Natural killer cell treated with Interleukin-12 subunit alpha and Interleukin-12 subunit beta and Interleukin-15 and Interleukin-18, amount 100 ng/mL, for 72 hours (primary cell): ENCODE measurements at places on chromosomes 6 and 20. TPM values are rescaled to one million over a fixed set of nuclear protein-coding genes. Genes with fewer than 3 reads are reported as not detected.
A peak's percentile ranks its signal among the peaks of the same experiment; 100 is the strongest.

DNA sequence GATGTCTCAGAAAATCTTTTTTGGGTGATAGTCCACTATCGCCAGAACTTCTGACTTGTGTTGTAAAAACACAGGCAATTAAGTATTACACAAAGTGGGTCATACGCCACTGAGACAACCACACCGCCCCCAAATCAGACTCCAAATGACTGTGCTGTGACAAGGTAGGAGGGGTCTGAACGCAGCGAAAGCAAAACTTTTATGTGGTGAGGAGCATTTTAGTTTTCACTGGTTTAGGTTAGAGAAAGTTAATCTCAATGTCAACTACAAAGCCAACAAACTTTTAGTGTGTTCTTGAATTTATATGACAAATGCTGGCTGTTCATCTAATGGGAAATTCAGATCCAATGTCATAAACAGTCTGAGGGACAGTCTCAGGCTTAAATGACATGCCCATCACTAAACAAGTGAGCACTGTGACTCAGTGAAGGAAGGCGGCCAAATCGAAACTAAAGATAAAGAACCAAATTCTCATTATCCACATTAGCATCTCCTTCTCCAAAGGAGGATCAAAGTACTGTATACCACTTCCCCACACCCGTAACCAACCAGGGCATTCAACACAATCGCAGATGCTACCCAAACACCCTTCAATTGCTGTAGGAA, 186.7 kb downstream of the GJA10 start:
- peaks cover 53% of the 10 kb centered on the region for H3K4me1 ChIP-seq
- DNase-seq = peak; percentile 88
- H3K27me3 ChIP-seq = peaks cover 15% of the 10 kb centered on the region

GRCh38 chr20:13515291-13515690, 123.4 kb downstream of the TASP1 start:
- peaks cover 2% of the 10 kb centered on the region for H3K4me1 ChIP-seq
- H3K36me3 ChIP-seq = peaks cover 21% of the 10 kb centered on the region
- DNase-seq = no peak
- H3K27me3 ChIP-seq = no peaks in the 10 kb centered on the region

GRCh38 chr6:165484178-165484889, 174.9 kb upstream of the C6orf118 start:
- no peaks in the 10 kb centered on the region for H3K36me3 ChIP-seq
- H3K4me1 ChIP-seq = no peaks in the 10 kb centered on the region
- no peaks in the 10 kb centered on the region for H3K27me3 ChIP-seq
- no peak overlapping the region for H3K27ac ChIP-seq
- no peak for DNase-seq

GRCh38 chr20:19449051-19449450, 236.6 kb downstream of the SLC24A3 start:
- DNase-seq = no peak
- H3K4me1 ChIP-seq = peaks cover 23% of the 10 kb centered on the region
- H3K36me3 ChIP-seq = no peaks in the 10 kb centered on the region
- peaks cover 4% of the 10 kb centered on the region for H3K27me3 ChIP-seq
- H3K27ac ChIP-seq = no peak overlapping the region

- no peak overlapping the region for H3K27ac ChIP-seq
- H3K4me1 ChIP-seq = no peaks in the 10 kb centered on the region
- no peak overlapping the region for H3K4me3 ChIP-seq
- no peaks in the 10 kb centered on the region for H3K36me3 ChIP-seq
Measured at GRCh38 chr6:167501831-167502385, 177.0 kb downstream of the TTLL2 start.

GRCh38 chr6:28410767-28411166, 11.2 kb upstream of the ZSCAN12 start:
- peaks cover 8% of the 10 kb centered on the region for H3K4me1 ChIP-seq
- H3K36me3 ChIP-seq = no peaks in the 10 kb centered on the region
- no peak overlapping the region for H3K4me3 ChIP-seq
- no peak overlapping the region for H3K27ac ChIP-seq
- peaks cover 53% of the 10 kb centered on the region for H3K27me3 ChIP-seq

- peak overlapping the region; percentile 89 for H3K27ac ChIP-seq
- no peaks in the 10 kb centered on the region for H3K36me3 ChIP-seq
- no peak overlapping the region for H3K4me3 ChIP-seq
- H3K4me1 ChIP-seq = peaks cover 35% of the 10 kb centered on the region
- no peak for DNase-seq
Measured at GRCh38 chr6:37488476-37488875, 11.2 kb downstream of the CCDC167 start.

DNA sequence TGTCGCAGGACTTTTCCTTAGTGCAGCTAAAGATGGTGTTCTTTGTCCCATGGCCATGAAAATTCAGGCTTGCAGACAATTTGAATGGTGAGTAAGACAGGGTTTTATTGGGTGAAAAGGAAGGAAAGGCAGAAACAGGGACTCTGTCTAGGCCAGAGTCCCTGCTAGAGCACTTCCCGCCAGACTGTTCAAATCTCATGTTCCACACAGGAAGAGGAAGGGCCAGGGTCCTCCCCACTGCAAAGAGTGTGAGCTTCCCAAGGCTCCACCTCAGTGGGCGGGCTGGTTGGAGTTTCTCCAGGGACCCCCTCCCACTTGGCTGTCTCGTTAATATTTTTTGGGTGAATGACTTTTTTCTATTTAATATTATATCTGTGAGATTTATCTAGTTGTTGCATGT, 29.0 kb downstream of the COL19A1 start:
- no peaks in the 10 kb centered on the region for H3K4me1 ChIP-seq
- no peak overlapping the region for H3K4me3 ChIP-seq
- H3K36me3 ChIP-seq = no peaks in the 10 kb centered on the region
- H3K27ac ChIP-seq = no peak overlapping the region
- DNase-seq = no peak

DNA sequence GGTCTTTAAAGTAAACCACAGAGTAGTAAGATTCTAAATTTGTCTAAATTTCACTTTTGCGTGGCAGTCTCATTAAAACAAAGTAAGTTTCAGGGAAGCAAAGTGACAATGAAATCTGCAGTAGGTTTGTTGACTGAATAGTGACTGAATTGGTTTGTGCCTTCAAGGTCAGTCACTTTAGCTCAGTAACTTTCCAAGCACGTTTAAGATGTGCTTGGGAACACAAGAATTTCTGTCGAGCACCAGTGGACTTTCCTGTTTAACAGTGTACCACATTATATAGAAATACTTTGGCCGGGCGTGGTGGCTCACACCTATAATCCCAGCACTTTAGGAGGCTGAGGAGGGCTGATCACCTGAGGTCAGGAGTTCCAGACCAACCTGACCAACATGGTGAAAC, 1.7 kb upstream of the CD24 start:
- no peak for DNase-seq
- H3K27ac ChIP-seq = no peak overlapping the region
- no peak overlapping the region for H3K4me3 ChIP-seq
- no peaks in the 10 kb centered on the region for H3K36me3 ChIP-seq
- H3K4me1 ChIP-seq = no peaks in the 10 kb centered on the region
- peaks cover 41% of the 10 kb centered on the region for H3K27me3 ChIP-seq

DNA sequence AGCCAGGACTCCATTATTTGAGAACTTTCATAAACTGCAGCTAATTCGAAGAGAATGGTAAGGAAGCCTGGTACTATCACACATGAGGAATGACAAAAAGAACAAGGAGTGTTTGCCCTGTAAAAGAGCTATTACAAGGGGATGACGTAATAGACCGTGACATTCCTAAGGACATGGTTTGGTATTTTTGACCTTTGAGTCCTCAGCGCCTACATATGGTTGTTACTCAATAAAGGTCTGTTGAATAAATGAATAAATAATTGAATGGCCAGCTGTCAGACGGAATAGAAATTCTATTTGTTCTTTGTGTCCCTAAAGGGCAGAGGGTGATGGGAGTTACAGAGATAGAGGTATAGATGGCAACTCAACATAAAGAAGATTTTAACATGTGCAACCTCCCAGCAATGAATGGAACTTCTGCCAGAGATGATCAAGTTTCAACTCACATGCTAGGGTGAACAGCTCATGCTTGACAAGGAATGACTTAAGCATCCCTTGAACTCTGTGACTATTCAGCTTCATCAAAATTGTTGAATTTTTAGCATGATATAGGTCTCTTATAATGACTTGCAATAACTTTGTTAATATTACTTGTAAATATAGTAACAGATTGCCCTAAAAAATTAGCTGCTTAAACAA, 115.4 kb downstream of the TENT5A start:
- H3K4me3 ChIP-seq = no peak overlapping the region
- no peak for DNase-seq
- H3K36me3 ChIP-seq = peaks cover 8% of the 10 kb centered on the region
- no peak overlapping the region for H3K27ac ChIP-seq
- no peaks in the 10 kb centered on the region for H3K4me1 ChIP-seq
- no peaks in the 10 kb centered on the region for H3K27me3 ChIP-seq

GRCh38 chr6:56047931-56048540, 172.6 kb upstream of the BMP5 start:
- DNase-seq = no peak
- H3K4me3 ChIP-seq = no peak overlapping the region
- H3K4me1 ChIP-seq = no peaks in the 10 kb centered on the region
- no peaks in the 10 kb centered on the region for H3K27me3 ChIP-seq

DNA sequence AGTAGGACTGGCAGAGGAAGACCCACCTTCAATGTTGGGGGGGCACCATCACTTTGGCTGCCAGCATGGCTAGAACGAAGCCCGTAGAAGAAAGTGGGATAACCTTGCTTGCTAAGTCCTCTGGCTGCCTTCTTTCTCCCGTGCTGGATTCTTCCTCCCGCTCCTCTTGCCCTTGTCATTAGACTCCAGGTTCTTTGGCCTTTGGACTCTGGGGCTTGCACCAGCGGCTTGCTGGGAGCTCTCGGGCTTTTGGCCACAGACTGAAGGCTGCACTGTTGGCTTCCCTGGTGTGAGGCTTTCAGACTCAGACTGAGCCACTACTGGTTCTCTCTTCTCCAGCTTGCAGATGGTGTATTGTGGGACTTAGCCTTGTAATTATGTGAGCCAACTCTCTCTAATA, 28.2 kb downstream of the GSTA2 start:
- DNase-seq = no peak
- H3K27ac ChIP-seq = no peak overlapping the region
- H3K27me3 ChIP-seq = peaks cover 2% of the 10 kb centered on the region

- H3K27me3 ChIP-seq = no peaks in the 10 kb centered on the region
- no peak for DNase-seq
- no peak overlapping the region for H3K4me3 ChIP-seq
Measured at GRCh38 chr20:9052136-9052535, 16.8 kb upstream of the PLCB4 start.

GRCh38 chr6:115838763-115839401, 221.8 kb downstream of the FRK start:
- H3K4me3 ChIP-seq = no peak overlapping the region
- DNase-seq = no peak
- H3K27me3 ChIP-seq = no peaks in the 10 kb centered on the region
- no peaks in the 10 kb centered on the region for H3K4me1 ChIP-seq
- H3K27ac ChIP-seq = no peak overlapping the region

- no peak overlapping the region for H3K4me3 ChIP-seq
- H3K4me1 ChIP-seq = peaks cover 4% of the 10 kb centered on the region
- no peak overlapping the region for H3K27ac ChIP-seq
- DNase-seq = no peak
- H3K36me3 ChIP-seq = peaks cover 12% of the 10 kb centered on the region
Measured at GRCh38 chr6:5422321-5422915, 161.1 kb downstream of the FARS2 start.

GRCh38 chr6:14743474-14744211, 502.2 kb upstream of the JARID2 start:
- peak overlapping the region; percentile 83 for H3K4me3 ChIP-seq
- H3K27me3 ChIP-seq = peaks cover 21% of the 10 kb centered on the region
- H3K27ac ChIP-seq = peak overlapping the region; percentile 92
- peak; percentile 83 for DNase-seq

DNA sequence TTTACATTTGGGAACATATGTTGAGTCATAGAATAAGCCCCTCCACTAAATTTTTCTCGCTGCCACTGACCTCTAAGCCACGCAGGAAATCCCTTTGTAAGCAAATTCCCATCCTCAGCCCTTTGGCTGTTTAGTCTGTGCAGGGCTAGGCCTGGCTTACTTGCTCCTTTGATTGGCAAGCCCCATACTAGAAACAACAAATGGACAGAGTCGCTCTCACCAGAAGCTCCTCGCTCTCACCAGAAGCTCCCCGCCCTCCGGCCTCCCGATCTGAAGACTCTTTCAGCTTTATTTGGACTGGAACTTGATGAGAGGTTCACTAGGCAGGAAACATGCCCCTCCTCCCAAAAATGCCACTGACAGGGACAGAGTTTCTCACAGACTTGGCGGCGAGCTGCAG, 149.2 kb upstream of the EXOC2 start:
- peaks cover 33% of the 10 kb centered on the region for H3K27me3 ChIP-seq
- no peak for DNase-seq
- no peaks in the 10 kb centered on the region for H3K36me3 ChIP-seq

DNA sequence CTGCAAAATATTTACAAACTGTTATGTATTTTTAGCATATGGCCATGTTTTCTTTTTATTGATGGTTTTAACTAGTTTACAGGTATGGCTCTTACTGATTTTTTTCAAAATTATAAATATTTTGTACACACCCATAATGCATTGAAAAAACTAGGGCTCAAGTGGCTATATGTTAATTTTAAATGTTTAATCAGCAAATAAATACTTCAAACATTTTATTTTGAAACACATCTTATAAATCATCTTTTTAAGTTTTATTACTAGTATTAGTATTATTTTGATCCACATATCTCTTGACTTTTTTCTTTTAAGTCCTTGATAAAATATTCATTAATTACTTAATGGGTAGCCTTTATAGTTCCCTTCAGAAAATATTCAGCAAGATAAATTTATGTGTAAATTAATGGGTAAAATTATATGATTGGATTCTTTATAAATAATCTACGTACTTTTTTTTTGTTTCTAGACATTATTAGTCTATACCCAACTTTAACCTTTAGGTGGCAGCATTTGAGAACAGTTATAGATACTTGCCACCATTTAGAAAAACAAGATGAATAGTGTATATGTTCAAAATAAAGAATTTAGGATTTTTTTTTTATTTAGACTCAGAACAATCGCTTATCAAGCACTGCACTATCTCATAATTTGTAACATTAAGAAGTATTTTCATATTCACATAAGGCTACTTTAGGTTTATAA, 241.9 kb downstream of the ADGRB3 start:
- H3K4me1 ChIP-seq = no peaks in the 10 kb centered on the region
- no peak for DNase-seq
- no peak overlapping the region for H3K4me3 ChIP-seq
- H3K36me3 ChIP-seq = no peaks in the 10 kb centered on the region
- no peak overlapping the region for H3K27ac ChIP-seq
- H3K27me3 ChIP-seq = no peaks in the 10 kb centered on the region

- H3K36me3 ChIP-seq = no peaks in the 10 kb centered on the region
- H3K27me3 ChIP-seq = no peaks in the 10 kb centered on the region
- H3K4me1 ChIP-seq = no peaks in the 10 kb centered on the region
Measured at GRCh38 chr6:95357380-95358020, 219.8 kb upstream of the MANEA start.

- DNase-seq = no peak
- H3K27ac ChIP-seq = no peak overlapping the region
- no peaks in the 10 kb centered on the region for H3K4me1 ChIP-seq
- H3K4me3 ChIP-seq = no peak overlapping the region
- H3K36me3 ChIP-seq = no peaks in the 10 kb centered on the region
- peaks cover 6% of the 10 kb centered on the region for H3K27me3 ChIP-seq
Measured at GRCh38 chr6:111173946-111174345, 86.6 kb downstream of the SLC16A10 start.

TCP11 gene
- not detected for total RNA-seq

PTCRA gene
- not detected for total RNA-seq

LY6G5B gene
- total RNA-seq = 37.9 TPM

KCNK15 gene
- 0.50 TPM for total RNA-seq

ABHD12 gene
- 33.1 TPM for total RNA-seq

TP53RK gene
- total RNA-seq = 16.8 TPM

BIRC7 gene
- not detected for total RNA-seq

KCNK17 gene
- total RNA-seq = not detected

TNF gene
- total RNA-seq = 320 TPM

BNIP5 gene
- not detected for total RNA-seq

SLC26A8 gene
- 0.33 TPM for total RNA-seq
